ENCODE measurements at places on chromosomes 13 and 19. TPM values are rescaled to one million over a fixed set of nuclear protein-coding genes. Genes with fewer than 3 reads are reported as not detected.

Gene CGB8
- total RNA-seq, result 4.1 TPM

Gene ADGRL1
- 3.8 TPM for total RNA-seq

Gene CEP89
- 40.5 TPM for total RNA-seq

Gene SIGLEC9
- not detected for total RNA-seq

Gene SCEL
- 0.78 TPM for total RNA-seq

Gene UBE2L5
- total RNA-seq, result not detected

Gene ACP7
- 0.23 TPM for total RNA-seq

Gene FXYD7
- not detected for total RNA-seq

Gene MBD3L2
- total RNA-seq, result not detected

Gene CCDC122
- 2.9 TPM for total RNA-seq

Gene NDFIP2
- total RNA-seq, result 25.0 TPM

Gene LIN7B
- 6.7 TPM for total RNA-seq

Gene ETV2
- total RNA-seq, result 1.2 TPM

Gene GRIK5
- 1.0 TPM for total RNA-seq

Gene NLRP4
- not detected for total RNA-seq

Gene KIR2DL1
- not detected for total RNA-seq

Gene ZFP82
- total RNA-seq, result 1.6 TPM

Gene LCP1
- total RNA-seq, result 0.22 TPM

Gene SIGLEC12
- not detected for total RNA-seq

Gene SBNO2
- 20.2 TPM for total RNA-seq

Gene IZUMO2
- total RNA-seq, result not detected

Gene ELSPBP1
- not detected for total RNA-seq

Gene CEACAM18
- not detected for total RNA-seq

Gene FAAP24
- total RNA-seq, result 16.1 TPM

Gene JUNB
- total RNA-seq, result 154 TPM

Gene CYP4F8
- total RNA-seq, result not detected

Gene FCGBP
- 1.1 TPM for total RNA-seq

Gene VAV1
- total RNA-seq, result 6.1 TPM

Gene PALM
- 17.2 TPM for total RNA-seq

Gene RXFP2
- not detected for total RNA-seq

Gene RASGRP4
- not detected for total RNA-seq

Gene RPL21
- total RNA-seq, result 1,304 TPM

Gene MADCAM1
- 0.40 TPM for total RNA-seq

Gene MAB21L1
- not detected for total RNA-seq

Gene TSSK6
- total RNA-seq, result 1.6 TPM

Gene UBE2S
- total RNA-seq, result 626 TPM

Gene PEX11G
- total RNA-seq, result 1.7 TPM

Gene RFX1
- 5.9 TPM for total RNA-seq

Gene DPRX
- total RNA-seq, result not detected

Gene PBX4
- total RNA-seq, result 1.7 TPM

Gene KLK4
- total RNA-seq, result 0.41 TPM

Gene ONECUT3
- total RNA-seq, result not detected

Measured in A549 treated with ZK216348 at 1 μM for 4 hours (cell line).